ENCODE measurements at places on chromosomes 6 and 20.

DNA sequence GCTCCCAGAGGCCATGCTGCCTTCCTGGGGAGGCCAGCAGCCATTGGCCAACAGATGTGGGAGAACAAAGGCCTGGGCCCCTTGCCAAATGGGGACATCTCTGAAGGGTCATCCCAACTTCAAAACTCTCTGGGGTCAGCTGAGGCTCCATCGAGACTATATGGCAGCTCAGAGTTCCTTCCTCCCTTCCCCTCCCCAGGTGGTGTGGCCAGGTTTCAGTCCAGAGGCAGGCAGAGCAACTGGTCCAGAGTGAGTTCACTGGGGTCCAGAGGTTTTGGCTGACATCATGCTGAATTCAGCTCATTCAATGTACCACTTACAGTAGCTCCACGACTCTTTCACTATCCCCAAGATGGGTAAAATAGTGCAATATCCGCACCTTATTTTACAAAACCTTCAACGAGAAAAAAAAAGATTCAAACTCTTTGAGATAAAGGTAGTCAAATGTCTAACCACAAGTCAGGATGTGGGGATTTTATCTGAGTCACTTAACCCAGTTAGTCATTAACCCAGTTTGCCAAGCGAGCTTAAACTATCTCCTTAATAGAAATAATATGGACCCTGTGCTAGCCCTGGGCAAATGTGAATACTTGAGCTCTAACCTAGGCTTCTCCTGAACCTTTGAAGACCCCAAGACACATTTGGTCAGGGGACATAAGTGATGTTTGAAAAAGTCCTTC lies 108.4 kb upstream of the PLEKHG1 start:
- no peak for DNase-seq

DNA sequence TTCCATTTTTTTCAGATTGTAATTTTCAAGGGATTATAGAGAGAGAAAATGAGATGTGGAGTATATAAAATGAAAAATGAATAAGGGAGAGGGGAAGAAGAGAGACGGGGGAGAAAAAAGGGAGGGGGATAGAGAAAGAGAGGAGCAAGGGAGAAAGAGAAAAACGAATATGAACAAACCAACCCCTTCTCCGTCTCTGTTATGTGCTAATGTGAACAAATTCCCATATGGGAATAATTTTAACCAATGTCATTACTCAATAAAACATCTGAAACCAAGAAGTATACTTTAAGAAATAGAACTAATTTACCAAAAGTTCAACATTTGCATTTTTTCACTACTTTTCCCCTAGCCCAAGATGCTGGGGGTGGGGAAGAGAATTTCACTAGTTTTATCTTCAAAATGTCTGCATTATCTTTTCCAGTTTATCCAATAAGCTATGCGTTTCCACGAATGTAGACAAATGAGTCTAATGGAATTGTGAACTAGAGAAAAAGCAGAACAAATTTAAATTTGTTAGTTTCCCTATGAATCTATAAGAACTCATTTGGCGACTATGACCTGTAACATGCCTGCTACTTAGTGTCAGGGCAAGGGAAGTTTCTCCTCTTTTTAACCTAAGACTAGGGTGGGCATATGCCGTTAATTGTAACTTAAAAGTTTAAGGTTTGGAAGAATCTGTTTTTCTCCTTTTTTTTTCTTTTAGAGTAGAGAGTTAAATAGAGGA lies 286.3 kb downstream of the BTBD9 start:
- no peak for DNase-seq

- DNase-seq = no peak
Observed at GRCh38 chr20:62168890-62169435, 13.9 kb upstream of the MTG2 start.

- no peak for DNase-seq
Observed at GRCh38 chr6:146946559-146946958, 257.7 kb upstream of the STXBP5 start.

GRCh38 chr6:147806697-147807096 lies 298.2 kb downstream of the SAMD5 start:
- peak; percentile 85 for DNase-seq

- DNase-seq = peak; percentile 66
Observed at GRCh38 chr6:101663100-101663499, 269.6 kb downstream of the GRIK2 start.

DNA sequence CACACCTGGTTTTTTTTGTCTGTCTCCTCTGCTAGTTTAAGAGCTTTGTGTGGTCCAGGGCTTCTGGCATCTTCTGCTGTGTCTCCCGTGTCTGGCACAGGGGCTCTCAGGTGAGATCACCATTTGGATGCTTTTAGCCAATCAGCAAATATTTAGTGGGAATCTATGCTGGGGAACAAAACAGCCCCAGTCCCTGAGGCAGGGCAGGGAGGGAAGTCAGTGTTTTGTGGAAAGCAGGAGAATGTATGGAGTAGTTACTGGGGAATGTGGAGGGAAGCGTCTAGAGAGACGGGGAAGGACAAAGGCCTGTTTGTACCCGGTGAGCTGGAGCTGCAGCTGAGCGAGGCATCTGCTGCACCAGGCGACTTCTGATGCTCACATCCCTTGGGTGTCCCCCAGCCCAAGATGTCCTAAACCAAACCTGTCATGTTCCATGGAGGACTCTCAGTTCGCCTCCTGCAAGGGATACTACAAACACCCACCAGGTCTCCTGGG lies 49.3 kb upstream of the NNAT start:
- no peak for DNase-seq

- DNase-seq = no peak
Observed at GRCh38 chr6:4347877-4348276, 212.5 kb upstream of the ECI2 start.

- peak; percentile 87 for DNase-seq
Observed at GRCh38 chr20:38321959-38322598, 18.1 kb downstream of the BPI start.

DNA sequence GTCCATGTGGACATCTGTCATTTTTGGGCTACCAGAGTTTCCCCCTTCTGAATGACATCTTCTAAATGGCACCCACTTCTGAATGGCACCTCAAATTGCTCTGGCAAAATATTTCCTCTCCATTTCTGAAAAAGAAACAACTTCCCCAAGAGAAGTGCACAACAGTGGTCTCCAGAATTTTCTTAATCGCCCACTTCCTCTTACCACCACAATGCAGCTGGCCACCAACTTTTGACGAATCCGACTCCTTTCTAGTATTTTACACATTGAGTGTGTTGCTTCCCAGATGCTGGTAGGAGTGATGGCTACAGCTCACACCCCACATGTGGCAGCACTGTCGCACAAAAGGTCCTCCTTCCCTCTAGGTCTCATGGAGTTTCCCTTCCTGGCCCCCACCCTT lies 216.1 kb downstream of the FOXA2 start:
- DNase-seq = no peak

- DNase-seq = no peak
Observed at GRCh38 chr20:41533537-41534136, 84.5 kb downstream of the CHD6 start.

- DNase-seq = peak; percentile 79
Observed at GRCh38 chr6:22149501-22150367, 147.1 kb downstream of the PRL start.

DNA sequence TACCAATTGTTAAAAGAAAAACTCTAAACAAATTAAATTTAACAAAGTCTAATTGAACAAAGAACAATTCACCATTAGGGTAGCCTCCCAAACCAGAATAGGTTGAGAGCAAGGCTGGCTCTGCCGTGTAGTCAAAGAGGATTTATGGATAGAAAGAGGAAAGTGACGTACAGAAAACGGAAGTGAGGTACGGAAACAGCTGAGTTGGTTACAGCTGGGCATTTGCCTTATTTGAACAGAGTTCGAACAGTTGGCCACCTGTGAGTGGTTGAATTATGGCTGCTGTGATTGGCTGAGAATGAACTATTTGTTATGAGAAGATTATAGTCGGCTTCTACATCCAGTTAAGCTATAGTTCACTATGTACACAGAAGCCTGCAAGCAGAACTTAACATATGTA lies 18.5 kb upstream of the ISM1 start:
- peak; percentile 55 for DNase-seq

DNA sequence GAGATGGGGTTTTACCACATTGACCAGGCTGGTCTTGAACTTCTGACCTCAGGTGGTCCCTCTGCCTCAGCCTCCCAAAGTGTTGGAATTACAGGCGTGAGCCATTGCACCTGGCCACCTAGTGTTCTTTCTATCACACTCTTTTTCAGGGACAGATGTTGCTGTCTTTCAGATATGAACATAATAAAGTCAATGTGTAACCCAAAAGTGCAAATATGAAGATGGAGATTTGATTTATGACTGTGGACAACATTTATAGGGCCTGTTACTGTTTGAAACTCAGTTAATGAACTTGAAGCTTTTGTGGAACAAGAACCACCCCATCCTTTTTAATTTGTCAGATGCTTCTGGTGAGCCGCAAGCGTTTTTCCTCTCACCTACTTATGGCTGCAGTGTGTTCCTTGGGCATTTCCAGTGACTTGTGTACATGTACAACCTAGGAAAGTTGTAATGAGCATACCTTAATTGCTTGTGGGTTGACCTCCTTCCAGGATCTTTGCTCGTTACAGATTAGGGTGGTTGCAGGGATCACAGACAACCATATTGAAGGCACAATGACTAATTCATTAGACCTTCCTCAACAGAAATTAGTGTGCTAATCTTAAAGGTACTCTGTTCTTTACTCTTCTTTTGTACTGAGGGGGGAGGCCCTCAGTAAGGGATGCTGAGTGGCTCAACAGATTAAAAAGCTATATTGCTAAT lies 6.8 kb downstream of the TBPL1 start:
- DNase-seq = peak; percentile 8

DNA sequence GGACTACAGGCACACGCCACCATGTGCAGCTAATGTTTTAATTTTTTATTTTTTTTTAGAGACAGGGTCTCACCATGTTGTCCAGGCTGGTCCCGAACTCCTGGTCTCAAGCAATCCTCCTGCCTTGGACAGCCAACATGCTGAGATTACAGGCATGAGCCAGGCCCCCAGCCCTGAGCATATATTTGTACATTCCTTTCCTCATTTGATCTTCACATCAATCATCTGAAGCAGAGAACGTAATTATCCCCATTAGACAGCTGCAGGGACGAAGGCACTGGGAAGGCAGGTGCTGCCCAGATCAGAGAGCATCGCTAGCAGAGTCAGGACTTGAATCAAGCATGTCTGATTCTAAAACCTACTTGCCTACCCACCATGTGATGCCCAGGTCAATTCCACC lies 41.0 kb upstream of the SIRPA start:
- no peak for DNase-seq

DNA sequence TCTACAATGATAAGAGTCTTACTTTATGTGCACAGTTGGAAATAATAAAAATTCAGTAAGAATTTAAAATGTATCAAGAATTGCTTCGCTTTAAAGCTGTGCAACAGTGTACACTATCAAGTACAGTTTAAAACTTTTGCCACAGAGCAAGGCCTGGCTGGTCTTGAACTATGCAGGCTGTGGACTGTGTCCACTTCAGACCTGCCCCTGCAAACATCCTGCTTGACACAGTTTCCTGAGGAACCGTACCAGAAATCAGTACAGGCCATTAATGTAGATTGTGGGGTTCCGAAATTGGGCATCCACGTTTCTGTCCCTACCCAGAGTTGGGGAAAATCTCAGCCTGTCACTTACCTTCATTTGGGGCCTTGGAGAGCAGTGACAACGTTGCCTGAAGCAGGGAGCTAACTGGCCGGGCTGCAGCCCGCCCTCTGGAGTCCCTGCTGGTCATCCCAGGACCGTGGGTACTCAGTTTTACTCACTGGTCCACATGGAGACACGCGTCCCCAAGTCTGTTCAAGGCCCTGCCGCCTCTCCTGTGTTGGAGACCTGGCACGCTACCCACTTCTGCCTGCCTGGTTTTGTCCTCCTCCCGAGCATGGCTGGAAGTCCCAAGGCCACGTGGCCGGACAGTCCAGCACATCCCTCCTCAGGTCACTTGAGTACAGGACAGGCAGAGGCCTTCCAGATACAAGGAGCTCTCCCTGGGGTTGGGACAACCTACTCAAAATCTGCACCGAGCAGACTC lies 8.4 kb downstream of the NINL start:
- no peak for DNase-seq

DNA sequence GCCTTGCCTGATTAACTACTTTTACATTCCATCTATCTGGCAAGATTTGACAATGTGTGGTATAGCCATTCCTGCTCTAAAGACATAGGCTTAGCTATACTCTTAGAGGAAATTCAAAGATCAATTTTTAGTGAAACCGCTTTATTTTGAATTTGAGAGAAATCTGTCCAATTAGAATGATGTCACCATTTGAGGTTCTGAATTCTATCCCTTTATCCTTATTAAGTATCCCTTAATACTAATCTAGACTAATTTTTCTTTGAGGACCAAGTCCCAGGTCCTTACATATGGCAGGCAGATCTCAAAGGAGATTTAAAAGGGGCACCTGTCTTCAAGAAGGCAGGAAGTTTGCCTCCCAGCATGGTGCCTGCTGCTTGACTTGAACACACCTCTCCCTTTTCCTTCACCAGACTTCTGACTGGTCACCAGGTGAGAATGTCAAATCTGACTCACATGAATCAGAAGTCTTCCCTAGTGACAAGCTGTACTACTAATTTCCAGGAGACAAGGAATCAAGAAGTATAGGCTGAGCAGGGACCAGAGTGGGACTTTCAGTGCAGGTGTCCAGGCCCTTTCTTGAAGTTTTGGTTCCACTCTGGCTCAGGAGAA lies 15.0 kb upstream of the MRAP2 start:
- peak; percentile 35 for DNase-seq

DNA sequence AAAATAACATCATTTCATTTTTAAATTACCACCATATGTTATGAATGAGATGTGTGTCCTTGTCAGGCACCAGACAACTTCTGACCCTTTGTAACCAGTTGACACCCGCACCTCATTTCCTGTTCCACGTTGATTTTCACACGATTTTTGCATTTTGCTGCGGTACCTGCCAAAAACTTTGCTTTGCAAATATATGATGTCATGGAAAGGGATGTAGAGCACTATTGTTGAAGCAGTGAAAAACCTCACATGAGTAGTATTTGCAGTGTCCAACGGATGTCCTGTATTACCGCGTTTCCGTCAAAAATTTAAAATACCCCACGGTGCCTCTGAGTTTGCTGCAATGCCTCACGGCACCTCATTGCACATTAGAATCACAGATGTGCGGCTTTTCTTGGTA lies 115.6 kb downstream of the MTHFD1L start:
- no peak for DNase-seq

DNA sequence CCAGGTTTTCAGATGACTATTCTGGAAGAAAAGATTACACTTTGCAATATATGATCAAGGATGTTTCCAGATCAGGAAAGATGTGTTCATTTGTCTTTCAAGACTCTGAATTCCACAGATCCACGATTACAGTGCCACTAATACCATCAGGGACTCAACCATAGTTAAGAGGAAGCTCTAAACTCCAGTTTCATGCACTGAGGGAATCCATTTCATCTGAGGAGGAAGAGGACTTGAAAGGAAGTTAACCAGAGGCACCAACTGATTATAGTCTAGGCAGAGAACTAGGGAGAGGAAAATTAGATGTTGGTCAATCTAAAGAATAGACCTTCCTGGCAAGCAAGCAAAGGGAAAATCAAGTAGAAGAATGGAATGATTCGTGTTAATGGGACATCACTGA lies 218.3 kb upstream of the PRDM1 start:
- no peak for DNase-seq
